ENCODE measurements at places on chromosomes 7 and 10.

DNA sequence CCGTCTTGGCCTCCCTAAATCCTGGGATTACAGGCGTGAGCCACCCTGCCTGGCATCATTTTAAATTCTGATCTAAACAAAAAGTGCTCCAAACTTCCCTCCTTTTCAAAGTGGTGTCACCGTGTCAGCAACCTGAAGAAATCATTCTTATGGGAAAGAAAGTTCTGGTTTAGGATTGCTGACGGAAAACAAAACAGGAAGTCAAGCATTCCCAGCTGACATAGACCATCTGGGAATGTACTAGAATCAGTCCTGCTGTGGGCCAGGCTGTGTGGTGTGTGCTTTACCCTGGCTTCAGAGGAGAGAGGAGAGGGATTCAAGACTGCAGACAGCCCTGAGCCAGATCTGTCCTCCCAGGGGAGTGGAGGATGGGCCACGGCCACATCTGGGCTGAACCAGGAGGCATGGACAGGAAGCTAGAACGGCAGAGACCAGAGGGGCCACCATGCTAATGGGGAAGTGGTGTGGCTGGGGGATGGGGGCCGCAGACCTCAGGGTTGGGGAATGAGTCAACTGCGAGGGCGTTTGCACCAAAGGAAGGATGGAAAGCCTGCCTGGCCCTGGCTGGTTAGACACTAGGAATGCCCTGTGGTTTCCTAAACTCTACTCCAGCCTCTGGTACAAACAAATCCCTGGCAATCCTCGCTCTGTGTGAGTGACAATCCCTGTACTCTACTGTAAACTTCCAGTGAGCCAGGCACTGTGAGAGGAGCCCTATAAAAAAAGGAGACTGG, 16.7 kb upstream of the CLIP2 start:
- DNase-seq: no peak
- peak overlapping the region; percentile 42 for H3K27ac ChIP-seq
- H3K4me3 ChIP-seq: no peak overlapping the region
- peaks cover 23% of the 10 kb centered on the region for H3K4me1 ChIP-seq

DNA sequence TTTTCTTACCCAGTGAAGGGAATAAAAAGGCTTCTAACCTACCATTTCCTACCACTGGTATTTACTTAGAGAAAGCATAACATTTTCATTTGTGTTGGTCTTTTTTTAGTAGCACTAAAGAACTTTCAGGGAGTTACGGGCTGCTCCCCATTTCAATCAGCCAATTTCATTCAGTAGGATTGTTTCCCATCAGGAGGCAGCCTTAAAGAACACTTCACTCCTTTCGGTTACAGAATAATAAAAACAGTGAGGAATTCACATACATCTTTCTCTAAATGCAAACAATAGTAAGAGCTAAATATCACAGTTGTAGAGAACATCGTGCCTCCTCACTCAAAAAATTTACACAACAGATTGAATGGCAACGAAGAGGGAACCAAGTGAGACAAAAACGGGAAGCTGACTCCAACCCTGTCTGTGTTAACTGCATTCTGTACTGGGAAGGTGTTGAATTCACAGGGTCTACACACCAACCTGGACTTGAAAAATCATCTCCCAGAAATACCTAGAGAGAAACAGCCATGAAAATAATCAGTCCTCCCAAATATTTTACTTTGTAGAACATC, 55.5 kb upstream of the ABLIM1 start:
- H3K27me3 ChIP-seq: no peaks in the 10 kb centered on the region
- H3K4me1 ChIP-seq: no peaks in the 10 kb centered on the region
- no peak overlapping the region for H3K27ac ChIP-seq
- DNase-seq: no peak

GRCh38 chr7:6934981-6935380, 108.9 kb upstream of the CCZ1B start:
- no peaks in the 10 kb centered on the region for H3K4me1 ChIP-seq
- H3K4me3 ChIP-seq: no peak overlapping the region
- H3K27me3 ChIP-seq: no peaks in the 10 kb centered on the region
- H3K27ac ChIP-seq: no peak overlapping the region
- DNase-seq: no peak
- H3K36me3 ChIP-seq: no peaks in the 10 kb centered on the region

DNA sequence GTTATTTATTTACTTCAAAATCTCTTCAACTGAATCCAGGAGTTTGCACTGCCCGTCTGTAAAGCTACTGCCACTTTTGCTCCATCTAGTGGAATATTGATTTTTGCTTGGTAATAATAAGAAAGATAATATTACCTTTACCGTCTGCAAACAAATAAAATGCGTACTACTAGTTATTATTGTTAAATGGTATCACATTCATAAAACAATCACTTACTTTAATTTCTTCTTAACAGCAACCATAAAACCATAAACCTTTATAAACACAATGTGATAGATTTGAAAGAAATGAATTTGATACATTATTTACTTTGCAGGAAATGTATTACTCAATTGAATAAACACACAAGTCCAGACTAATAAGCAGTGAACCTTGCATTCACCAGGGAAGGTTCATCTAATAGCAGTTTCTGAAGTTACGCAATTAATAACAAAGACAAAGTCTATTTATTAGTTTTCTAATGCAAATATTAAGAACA, 6.4 kb downstream of the AGMO start:
- H3K4me3 ChIP-seq: no peak overlapping the region
- no peaks in the 10 kb centered on the region for H3K27me3 ChIP-seq
- no peak overlapping the region for H3K27ac ChIP-seq
- no peak for DNase-seq
- H3K4me1 ChIP-seq: no peaks in the 10 kb centered on the region

DNA sequence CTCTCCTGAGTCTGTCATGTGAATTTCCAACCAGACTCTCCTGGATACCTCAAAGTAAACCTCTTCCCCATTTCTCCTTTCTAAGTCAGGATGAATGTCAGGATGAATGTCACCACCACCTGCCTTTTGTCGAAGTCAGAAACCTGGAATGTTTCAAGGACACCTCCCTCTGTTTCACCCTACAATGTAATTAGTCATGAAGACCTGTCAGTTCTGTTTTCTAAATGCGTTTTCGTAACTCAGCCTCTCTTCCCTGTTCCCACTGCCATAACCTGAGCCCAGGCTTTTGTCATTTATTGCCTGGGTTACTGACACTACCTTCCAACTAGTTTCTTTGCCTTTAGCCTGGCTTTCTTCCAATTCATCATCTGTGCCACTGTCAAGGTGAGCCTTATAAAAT, 5.5 kb upstream of the STN1 start:
- no peak overlapping the region for H3K4me3 ChIP-seq
- no peaks in the 10 kb centered on the region for H3K27me3 ChIP-seq
